ENCODE measurements at places on chromosomes 11 and 22.

GRCh38 chr11:129061492-129062230, 119.0 kb upstream of the TP53AIP1 start:
- no peak for DNase-seq

DNA sequence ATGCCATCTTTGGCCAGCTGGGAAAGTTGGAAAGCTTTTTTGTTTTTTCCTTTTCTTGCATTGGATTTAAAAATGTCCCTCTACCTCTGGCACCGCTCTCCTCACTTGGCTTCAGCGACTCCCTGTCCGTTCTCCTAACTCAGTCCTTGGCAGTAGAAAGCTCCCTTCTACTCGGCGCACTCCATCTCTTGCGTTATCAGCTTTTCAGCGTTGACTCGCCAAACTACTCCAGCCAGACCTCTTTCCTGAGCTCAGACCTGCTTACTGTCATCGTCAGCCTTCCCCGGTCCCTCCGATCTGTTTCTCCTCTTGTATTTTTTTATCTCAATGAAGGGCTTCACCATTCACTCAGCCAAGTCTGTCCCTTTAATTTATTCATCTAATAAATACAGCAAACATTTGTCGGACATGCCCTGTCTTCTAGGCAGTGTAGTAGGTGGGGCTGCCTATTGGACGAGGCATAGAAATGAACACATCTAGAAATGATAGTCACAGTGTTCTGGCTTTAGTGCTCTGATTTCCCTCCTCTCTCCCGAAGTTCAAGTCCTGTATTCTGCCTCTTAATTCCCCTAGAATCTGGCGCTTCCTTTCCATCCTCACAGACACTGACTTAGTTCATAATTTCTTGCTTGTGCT, 839 bp downstream of the CEP164 start:
- DNase-seq = no peak

DNA sequence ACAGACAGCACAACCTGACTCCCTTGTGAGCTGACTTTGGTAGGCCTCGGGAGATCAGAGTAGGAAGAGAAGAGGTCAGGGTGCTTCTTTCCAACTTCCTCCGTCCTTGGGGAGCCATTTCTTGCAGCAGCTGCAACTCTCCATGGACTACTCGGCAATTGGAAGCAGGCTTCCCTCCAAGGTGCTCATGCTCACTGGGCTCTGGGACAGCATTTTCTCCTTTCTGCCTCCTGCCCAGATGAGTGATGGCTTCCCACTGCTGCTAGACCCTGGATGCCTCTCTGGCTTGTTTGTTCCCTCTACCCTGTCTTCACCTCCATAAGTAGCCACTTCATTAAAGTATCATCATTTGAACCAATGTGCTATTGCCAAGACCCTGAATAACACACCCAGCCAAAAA, 8.2 kb upstream of the PRSS23 start:
- no peak for DNase-seq

DNA sequence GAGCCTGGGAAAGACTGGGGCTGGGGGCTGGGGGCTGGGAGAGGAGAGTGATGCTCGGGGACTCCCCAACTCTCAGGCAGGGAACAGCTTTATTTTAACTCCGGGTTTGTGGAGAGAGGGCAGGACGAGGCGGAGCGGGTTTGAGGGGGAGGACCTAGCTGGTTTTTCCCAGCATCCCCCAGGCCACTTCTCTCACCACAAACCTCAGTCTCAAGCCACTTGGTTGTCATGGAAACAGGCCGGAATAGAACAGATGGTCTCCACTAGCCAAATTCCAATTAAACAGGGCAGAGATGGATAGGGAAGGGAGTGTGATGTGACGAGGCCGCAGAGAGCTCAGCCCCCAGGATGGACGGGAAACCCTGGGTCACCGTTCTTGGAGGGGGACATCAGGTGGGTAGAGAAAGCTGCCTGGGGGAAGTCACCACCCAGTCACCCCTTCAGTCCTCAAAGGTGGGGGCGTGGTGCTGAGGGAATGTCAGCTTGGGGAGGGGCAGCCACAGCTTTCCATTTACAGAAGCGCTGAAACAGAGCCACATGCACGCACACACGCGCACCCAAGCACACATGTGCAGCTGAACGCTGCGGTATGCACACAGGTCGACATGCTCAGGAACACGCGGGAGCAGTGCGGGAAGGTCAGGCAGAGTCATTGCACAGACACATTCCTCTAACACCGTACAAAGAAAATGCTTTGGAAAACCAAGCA, 19.2 kb downstream of the NECTIN1 start:
- DNase-seq = no peak

DNA sequence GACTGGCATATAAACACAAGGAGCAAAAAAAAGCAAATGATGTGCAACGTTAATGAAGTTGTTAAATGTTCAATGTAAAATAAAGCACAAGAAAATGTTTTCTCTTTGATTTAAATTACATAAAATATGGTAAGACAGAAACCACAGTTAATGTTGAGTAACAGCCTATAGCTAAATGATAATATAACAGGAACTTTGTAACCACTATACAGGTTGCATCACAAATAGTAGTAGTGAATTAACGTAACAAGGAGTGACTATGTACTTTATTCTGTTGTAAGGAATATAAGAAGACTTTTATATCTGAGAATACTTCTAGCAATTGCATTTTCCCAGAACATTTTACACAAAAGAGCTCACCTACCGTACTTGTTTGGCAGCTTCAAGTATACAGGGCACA, 16.9 kb downstream of the SAAL1 start:
- DNase-seq = no peak

GRCh38 chr11:107801641-107802040, 56.9 kb downstream of the SLC35F2 start:
- no peak for DNase-seq

GRCh38 chr22:27827604-27828587, 26.3 kb upstream of the MN1 start:
- DNase-seq = no peak

GRCh38 chr11:72048766-72049460, 31.4 kb downstream of the NUMA1 start:
- peak; percentile 27 for DNase-seq
